ENCODE measurements at places on chromosomes 11 and 22.

DNA sequence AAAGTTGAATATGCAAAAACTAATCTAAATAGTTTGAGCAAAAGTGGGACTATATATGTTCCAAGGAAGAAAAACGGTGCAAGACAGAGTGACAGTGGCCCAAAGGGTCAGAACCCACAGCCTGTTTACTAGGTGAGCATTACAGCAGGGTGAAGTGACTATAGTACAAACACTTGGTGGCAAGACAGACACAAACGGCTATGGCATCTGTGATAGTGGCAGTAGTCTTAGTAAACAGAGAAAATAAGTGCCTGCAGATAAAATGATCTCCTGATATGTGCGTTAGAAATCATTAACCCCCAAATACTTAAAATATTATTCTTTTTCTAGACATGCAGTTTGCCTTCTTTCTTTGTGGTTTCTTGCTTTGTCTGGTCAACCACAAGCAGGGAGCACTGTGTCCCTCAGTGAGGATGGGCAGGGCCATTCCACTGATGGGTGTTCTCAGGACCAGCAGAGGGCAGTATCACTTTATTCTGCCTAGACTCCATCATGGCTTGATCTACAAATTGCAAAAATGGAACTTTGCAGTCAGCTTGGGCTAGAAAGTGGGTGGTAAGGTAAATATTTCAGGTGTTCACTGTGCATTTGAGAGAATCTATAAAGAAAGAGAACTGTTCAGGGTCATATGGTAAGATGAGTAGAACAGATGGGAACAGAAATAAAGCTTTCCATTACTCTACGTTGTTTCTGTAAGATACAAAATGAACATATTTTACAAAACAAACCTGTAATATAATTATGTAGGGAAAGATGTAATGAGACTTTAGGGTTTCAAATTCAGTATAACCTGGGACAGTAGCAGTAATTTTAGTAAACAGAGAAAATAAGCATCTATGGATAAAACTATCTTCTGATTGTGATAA lies 198.2 kb downstream of the SWAP70 start:
- peak; percentile 69 for DNase-seq

DNA sequence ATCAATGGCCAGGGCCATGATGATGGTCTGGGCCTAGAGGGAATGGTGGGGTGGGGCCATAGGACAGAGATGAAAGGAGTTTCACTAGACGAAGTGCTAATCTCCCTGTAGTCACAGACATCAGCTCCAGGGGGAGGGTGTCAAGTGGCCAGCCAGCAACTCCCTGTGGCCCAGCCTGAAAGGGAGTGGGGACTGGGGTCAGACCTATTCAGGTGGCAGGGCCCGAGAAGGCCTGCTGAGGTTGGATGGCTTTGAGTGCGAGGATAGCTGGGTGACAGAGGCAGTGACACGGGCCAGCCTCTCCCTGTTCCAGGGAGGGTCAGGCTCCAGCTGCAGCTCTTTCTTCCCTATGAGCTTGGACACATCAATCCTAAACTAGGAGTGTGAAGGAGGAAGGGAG lies 11.0 kb downstream of the TOB2 start:
- no peak for DNase-seq

GRCh38 chr11:13038366-13038765 lies 29.2 kb downstream of the RASSF10 start:
- DNase-seq = no peak

DNA sequence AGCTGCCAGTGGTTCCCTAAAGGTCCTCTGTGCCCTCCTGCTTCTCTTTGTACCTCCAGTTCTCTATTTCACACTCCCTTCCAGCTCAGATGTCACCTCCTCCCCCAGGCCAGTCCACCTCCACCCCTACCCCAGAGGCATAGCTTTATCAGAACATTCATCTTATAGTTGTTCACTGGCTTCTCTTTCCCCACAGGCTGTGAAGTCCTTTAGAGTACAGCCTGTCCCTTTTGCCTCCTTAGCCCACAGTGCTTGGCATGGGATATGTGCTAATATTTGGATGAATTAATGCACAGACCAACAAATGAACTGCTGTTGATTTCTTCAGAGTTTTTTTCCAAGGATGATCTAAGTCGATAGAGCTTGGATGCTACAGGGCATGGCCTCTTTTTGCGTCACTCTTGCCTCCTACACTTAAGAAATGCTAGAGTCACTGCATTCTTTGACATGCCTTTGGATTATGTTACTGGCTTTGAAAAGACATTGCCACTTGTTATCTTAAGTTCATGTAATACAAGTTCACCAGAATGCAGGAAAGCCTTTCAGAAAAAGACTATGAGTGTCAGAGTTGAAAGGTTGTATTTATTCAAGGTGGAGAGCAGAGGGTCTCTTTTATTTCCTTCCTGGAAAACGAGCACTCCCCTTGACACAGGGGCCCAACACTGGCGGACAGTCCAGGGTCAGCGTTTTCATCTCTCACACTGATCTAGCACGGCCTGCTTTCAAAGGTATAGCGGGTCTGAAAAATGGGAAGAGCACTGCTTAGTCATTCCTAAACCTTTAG lies 75.7 kb downstream of the PISD start:
- DNase-seq = no peak

DNA sequence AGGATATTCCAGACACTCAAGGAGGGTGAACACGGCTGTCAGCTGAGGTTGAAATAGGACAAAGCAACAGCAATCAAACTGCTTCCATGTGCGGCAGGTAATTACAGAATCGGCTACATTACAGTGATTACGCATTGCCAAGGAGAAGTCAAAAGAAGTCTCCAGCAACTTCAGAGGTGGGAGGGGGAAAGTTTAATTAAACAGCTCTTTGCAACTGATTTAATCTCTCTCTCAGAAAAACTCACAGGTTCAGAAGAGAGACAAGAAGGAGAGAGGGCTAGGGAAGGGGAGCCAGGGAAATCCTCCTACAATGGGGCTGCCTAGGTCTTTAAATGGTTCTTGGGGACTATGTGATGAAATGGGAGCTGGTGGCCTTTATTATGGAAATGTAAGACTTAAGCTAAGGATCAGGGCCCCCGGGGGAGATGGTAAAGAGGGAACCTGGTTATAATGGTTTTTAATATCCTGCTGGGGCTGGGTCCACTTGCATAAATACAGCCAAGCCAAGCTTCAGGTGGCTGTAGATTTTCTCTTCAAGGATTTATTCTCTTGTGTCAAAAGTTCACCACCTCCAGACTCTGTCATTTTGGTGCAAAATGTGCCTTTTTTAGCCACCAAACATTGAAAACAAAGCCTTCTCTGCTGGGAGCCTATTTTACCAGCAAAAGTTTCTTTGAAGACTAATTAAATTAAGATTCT lies 354.7 kb upstream of the NARS2 start:
- DNase-seq = no peak

- DNase-seq = no peak
Measured at GRCh38 chr22:43772831-43773230, 39.3 kb downstream of the EFCAB6 start.

GRCh38 chr22:48945621-48946458 lies 881.8 kb downstream of the BRD1 start:
- DNase-seq = no peak

DNA sequence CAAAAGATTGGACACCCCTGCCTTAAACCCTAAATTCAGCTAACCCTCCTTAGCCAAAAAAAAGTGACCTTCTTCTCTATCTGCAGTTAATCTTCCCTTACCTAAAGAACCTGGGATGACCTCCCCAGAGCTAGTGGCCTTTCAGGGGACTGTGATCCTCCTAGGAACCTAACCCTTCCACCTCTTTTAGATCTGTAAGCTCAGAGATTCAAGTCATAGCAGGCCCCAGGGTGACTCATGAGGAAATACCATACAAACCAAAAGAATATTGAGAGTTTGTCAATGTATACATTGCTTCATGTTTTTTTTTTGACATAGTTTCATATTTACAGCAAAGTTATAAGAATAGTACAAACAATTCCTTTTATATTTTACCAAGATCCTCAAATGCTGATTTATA lies 38.3 kb upstream of the CXCR5 start:
- DNase-seq = no peak

DNA sequence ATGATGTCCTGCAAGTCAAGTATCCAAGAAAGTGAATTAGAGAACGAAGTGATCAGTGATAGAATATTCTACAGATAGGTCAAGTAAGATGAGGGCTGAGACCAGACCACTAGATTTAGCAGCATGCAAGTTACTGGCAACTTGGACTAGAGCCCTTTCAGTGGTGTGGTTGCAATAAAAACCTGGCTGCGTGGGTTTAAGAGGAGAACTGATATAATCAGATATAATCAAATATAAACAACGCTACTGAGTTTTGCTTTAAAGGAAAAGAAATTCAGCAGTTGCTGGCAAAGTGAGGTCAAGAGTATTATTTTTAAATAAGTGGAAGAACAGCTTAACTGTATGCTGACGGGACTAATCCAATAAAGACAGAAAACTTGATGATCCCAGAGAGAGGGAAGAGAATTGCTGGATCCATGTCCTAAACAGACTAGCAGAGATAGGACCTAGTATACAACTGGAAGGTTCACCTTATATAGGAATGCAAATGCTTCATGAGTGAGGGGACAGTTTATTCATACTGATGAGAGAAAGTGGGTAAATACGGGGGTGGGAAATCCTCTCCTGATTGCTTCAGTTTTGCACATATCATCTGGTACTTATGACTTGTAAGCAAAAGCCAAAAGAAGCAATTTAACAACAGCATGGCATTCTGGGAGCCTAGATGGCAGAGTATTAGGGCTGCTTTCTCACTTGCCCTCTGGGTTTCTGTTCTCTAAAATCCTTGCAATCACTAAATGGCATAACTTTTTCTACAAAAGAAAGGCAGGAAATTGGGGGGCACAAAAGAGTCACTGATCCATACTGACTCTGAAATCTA lies 146.2 kb downstream of the RBFOX2 start:
- no peak for DNase-seq

DNA sequence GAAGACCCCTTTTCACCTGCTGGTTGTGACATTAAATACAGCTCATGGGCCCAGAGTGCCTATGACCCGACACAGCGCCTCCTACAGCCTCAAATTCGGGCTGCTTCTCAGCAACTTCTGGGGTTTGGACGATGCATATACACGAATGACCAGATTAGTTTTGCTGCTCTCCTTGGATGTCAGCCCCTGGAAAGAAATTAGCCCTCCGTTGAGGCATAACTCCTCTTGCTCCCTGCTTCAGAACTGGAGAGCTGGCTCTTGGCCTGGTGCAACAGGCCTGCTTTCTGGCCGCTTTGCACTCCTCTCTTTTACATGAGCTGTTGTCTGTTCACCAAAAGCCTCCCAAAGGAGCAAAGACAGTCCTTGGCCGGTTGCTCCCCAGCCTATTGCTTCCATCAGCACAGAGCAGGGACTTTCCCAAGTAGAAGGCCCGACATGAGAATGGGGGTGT lies 3.3 kb downstream of the TECTA start:
- no peak for DNase-seq

DNA sequence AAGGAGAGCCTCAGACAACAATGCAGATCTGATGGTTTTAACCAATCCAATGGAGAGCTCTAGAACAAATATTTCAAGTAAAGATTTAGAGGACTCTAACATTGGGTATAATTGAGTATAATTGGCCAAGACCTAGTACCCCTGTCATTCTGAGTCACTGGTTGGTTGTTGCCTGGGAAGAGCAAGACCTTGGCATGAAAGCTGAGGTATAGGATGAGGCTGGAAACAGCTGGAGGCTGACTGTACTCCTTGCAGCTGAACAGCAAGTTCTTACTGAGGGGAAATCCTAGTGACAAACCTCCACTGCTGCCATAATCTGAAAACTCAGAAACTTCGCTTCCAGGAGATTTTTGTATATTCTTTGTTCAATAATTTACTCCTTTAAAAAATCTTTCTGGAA lies 54.3 kb upstream of the MUC15 start:
- DNase-seq = no peak

DNA sequence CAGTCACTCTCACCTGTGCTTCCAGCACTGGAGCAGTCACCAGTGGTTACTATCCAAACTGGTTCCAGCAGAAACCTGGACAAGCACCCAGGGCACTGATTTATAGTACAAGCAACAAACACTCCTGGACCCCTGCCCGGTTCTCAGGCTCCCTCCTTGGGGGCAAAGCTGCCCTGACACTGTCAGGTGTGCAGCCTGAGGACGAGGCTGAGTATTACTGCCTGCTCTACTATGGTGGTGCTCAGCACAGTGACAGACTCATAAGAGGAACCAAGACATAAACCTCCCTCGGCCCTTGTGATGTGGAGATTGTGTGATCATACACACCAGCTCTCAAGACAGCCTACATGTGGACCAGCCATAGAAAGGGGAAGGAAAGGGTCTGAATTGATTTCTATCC lies 113.3 kb downstream of the ZNF280B start:
- no peak for DNase-seq
